Vagina (tissue), 2 donors: ENCODE measurements at places on chromosomes 6 and 20.

DNA sequence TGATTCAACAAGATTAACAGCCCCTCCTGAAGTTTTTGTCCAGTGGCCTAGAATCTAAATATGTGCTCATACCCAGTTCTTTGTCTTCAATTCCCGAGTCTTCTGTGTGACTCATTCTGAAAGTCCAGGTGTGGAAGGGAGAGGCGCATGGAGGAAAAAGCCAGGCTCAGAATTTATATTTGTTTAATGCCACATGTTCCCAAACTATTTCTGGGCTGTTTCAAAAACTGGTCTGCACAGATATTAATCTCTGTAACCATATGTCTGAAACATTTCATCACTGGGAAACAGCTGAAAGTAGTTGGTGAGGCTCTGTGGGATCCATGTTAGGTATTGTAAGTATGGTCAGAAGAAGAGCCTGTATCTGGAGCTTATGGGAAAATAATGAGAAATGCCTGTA, 266.0 kb downstream of the PAX1 start:
- DNase-seq: no peak

DNA sequence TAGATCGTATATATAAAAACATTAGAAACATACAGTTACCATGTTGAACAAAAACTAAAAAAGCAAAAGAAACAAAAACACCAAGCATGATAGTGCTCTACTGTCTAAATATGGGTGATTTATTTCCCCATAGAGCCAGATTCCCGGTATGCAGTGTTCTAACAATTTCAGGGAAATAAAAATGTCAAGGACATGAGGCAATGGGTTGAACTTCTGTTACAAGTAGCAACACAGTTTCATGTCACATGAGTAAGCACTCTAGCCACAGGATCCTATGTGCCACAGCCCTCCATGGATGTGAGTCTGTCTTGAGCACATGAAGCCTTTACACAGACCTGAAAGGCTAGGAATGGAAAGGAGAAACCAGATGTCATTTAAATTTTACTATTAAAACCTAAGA, 96.0 kb downstream of the MAP3K5 start:
- DNase-seq: no peak

DNA sequence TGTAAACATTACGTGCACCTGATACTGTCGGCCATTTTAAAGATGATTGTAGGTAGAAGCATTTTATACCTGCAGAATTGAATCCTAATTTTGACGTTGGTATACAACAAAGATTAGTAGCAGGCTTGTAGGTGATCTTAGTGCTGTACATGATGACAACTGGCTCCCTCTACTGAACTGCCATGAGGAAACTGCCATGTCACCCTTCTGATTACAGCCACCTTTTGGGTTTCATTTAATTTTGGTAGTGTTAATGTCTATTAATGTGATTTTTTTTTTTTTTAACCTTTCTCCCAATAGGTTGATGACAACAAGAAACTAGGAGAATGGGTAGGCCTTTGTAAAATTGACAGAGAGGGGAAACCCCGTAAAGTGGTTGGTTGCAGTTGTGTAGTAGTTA, 2.3 kb downstream of the RPS12 start:
- DNase-seq: no peak

- no peak for DNase-seq
Observed at GRCh38 chr6:44431118-44431725, 43.7 kb downstream of the CDC5L start.

DNA sequence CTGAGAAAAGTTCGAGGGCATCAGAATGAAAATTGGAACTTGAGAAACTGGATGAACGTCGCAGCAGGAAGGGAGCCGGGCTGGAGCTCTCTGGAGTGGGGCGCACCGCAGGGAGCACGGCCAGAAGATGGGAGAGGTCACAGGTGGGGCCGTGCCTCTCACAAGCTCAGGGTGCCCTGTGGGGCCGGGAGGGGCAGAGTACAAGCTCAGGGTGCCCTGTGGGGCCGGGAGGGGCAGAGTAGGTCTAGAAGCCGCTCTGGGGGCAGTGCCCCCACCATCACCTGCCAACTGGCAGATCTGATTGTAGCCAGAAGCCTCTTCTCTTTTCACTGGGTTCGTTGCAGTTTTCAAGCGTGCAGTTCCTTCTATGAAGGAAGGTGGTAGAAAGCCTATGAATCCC, 61.1 kb upstream of the SNX9 start:
- no peak for DNase-seq

DNA sequence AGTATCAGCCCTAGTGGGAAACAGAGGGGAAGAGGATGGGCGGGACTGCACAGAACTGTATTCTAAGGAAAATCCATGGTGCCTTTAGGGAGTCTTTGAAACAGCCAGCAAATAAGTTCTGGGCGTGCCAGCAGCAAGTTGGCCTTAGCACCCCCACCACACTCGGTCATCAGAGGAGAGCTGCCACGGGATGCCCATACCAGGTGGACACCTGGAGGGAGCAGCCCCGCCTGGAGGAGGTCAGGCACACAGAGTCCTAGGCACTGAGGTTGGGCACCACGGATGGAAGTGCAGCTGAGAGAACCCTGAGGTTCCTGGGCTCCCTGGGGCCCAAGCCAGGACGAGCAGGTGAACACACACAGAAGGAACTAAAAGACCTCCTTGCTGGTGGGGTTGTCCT, 180.8 kb upstream of the PROKR2 start:
- no peak for DNase-seq

- DNase-seq: no peak
Observed at GRCh38 chr6:168034537-168034936, 37.1 kb downstream of the KIF25 start.

- no peak for DNase-seq
Observed at GRCh38 chr20:57800791-57801430, 91.1 kb upstream of the PMEPA1 start.

GRCh38 chr6:132390017-132390416, 11.3 kb downstream of the MOXD1 start:
- DNase-seq: no peak

DNA sequence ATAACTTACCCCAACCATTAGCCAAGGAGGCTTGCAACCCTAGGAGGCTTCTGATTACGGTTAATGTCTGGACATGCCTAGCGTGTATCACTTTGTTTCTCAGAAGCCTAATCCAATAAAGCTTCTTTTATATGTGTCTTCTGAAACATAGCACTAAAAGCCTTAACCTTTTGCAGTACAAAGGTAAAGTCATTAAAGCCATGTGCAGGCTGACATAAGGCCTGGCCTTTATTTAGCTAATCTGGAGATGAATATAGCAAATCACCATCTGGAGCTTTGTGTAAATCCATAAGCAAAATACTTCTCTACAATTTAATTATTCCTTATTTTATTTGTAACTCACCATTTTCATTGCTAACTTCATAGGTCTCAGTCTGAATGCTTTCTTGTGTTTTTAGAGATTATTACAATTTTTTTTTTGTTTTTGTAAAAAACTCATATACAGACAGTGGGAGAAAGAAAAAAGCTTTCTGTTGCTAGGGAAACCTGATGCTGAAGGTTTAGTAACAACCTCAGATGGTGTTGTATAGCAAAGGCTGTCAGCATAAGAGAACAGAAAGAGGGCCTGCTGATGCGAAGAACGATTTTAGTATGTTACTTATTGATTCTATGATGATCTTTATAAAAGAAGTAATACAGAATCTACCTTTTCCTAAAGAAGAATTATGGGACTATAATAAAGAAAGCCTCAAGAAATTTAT, at the start of gene EYS:
Gene EYS, minus strand, starts transcription at position 101 of the 701 bp plus-strand sequence. CDS start 211,816 bp downstream, outside the sequence.
- DNase-seq: no peak

DNA sequence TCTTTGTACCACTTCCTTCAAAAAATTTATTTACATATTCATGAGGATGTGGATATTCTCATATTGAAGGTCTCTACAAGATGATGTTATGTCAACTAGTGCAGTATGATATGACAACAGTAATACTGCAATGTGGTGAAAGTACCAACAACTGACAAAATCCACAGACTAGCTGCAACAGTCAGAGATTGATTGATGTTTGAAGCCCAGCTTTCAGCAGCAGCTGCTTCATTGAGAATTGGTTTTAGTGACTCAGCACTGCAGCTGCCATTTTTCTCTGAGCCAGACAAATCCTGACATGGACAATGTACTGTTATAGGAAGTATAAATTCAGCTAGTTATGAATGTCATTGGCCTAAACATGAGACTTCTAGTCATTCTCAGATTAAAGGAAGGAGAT, 53.8 kb downstream of the PKIB start:
- DNase-seq: no peak

DNA sequence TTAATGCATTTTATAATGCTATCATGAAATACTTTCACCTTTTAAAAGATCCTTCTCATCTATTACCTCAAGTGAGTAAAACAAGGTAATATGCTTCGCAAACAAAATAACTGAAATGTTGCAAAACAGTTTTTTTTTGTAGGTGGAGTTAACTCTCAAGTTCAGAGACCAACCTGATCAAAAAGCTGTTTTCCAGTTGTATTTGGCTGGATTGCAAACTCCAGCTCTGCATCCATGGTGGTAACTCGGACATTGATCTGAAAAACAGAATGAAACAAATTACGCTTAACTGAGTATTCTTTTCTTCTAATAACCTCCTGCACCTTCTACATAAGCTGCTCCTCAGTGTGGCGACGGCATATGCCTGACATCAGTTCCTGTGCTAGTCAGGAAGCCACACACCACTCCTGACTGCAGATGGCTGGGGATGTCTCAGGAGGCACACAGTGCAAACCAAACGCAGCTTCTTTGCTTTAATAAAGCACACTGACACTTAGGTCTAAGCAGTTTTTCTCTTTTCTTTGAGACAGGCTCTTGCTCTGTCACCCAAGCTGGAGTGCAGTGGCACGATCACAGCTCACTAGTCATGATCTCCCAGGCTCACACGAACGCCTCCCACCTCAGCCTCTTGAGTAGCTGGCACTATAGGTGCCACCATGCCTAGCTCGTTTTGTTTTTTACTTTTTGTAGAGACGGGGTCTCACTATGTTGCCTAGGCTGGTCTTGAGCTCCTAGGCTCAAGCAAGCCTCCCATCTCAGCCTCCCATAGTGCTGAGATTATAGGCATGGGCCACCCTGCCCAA, 29.9 kb downstream of the EZR start:
- no peak for DNase-seq

DNA sequence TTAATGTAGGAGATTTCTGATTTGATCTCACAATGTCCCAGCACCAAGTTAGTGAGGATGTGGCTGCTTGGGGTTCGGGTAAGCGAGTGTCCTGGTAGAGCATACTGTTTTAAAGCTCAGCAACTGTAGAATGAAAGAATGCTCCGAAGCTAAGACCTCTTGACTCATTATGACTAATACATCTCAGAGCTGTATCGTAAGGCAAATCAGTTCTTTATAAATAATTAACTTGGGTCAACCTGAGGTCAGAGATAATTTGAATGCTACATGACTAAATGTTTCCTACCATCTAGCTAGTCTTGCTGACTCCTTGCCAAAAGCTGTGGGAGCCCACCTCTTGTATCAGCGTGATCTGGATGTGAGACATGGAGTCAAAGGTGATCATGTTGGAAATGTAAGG, 128.8 kb upstream of the PDE7B start:
- no peak for DNase-seq

- DNase-seq: no peak
Observed at GRCh38 chr6:30311101-30311500, 15.6 kb upstream of the TRIM39 start.

GRCh38 chr20:14664101-14664500, 326.7 kb upstream of the FLRT3 start:
- no peak for DNase-seq

- no peak for DNase-seq
Observed at GRCh38 chr6:39422238-39422637, 99.7 kb upstream of the KCNK16 start.

- DNase-seq: peak; percentile 96
Observed at GRCh38 chr6:26055719-26056582, 31.3 kb upstream of the HFE start.

DNA sequence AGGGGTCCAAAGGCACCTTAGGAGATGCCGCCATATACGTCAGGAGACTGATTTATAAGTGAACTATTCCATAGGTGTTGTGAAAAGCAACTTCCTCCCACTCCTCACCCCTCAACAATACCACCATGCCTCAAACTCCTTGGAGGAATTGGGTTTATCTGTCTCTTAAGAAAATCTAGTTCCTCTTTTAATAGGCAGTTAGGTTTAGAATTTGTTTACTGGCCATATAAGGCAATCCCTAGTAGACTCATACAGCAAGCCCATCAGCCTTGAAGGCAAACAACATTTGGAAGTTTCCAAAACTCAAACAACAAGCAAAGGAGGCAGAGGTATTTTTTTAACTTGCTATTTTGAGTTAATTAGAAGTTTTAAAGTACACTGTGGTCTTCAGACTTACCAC, 66.1 kb downstream of the PRND start:
- DNase-seq: no peak
